ENCODE measurements at places on chromosomes 3 and 15. TPM values are rescaled to one million over a fixed set of nuclear protein-coding genes. Genes with fewer than 3 reads are reported as not detected.

The FBXW12 gene
- not detected for total RNA-seq

The PTPRG gene
- 86.7 TPM for total RNA-seq

The TJP1 gene
- 147 TPM for total RNA-seq

- H3K4me3 ChIP-seq, result no peak overlapping the region
- H3K27ac ChIP-seq, result no peak overlapping the region
- H3K36me3 ChIP-seq, result no peaks in the 10 kb centered on the region
These were observed 347.9 kb downstream of the MCTP2 start for GRCh38 chr15:94579286-94579685.

- no peaks in the 10 kb centered on the region for H3K27me3 ChIP-seq
- peaks cover 16% of the 10 kb centered on the region for H3K4me1 ChIP-seq
- H3K36me3 ChIP-seq, result no peaks in the 10 kb centered on the region
- no peak for DNase-seq
- peak overlapping the region; percentile 88 for H3K4me3 ChIP-seq
These were observed 691 bp upstream of the FSIP1 start for GRCh38 chr15:39783244-39783820.

DNA sequence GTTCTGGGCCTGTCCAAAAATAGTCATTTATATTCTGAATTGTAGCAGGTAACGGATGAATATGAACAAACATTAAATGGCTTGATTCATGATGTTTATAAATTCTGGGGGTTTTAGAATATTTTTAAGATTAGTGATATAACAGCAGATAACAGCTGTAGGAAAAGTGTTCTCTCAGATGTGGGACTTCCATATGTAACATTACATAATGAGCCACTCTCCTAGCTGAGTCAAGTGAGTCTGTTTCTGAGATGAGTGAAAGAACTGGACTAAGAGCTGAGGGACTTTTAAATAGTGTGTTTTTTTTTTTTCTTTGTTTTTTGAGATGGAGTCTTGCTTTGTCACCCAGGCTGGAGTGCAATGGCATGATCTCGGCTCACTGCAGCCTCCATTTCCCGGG, 13.9 kb downstream of the YEATS2 start:
- no peaks in the 10 kb centered on the region for H3K4me1 ChIP-seq
- H3K27me3 ChIP-seq, result no peaks in the 10 kb centered on the region
- no peak for DNase-seq
- H3K27ac ChIP-seq, result no peak overlapping the region

- DNase-seq, result no peak
- no peak overlapping the region for H3K27ac ChIP-seq
- H3K4me1 ChIP-seq, result peaks cover 15% of the 10 kb centered on the region
- no peak overlapping the region for H3K4me3 ChIP-seq
- no peaks in the 10 kb centered on the region for H3K27me3 ChIP-seq
These were observed 230.3 kb upstream of the TLE3 start for GRCh38 chr15:70327856-70328678.

DNA sequence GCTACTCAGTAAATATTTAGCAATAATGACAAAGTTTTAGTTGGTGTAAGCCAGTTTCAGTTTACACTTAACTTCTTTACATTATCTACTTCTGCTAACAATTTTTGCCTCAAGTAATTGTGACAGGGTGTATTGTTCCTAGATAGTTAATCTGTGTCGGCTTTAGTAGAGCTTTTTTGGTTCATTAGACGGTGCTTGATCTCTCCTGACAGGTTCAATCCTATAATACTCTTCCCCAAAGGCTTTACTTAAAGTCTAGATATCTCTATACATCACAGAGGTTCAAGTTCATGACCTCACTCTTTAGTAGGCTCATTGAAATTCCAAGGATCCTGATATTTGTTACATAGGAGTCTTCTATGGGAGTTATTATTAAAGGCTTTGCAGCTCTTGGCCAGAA, 365.6 kb upstream of the DPPA4 start:
- no peak overlapping the region for H3K27ac ChIP-seq
- no peaks in the 10 kb centered on the region for H3K4me1 ChIP-seq
- H3K36me3 ChIP-seq, result no peaks in the 10 kb centered on the region
- DNase-seq, result no peak
